ENCODE measurements at places on chromosomes 6 and 20.

- DNase-seq, result no peak
Observed at GRCh38 chr20:53692465-53693067, 98.9 kb upstream of the ZNF217 start.

DNA sequence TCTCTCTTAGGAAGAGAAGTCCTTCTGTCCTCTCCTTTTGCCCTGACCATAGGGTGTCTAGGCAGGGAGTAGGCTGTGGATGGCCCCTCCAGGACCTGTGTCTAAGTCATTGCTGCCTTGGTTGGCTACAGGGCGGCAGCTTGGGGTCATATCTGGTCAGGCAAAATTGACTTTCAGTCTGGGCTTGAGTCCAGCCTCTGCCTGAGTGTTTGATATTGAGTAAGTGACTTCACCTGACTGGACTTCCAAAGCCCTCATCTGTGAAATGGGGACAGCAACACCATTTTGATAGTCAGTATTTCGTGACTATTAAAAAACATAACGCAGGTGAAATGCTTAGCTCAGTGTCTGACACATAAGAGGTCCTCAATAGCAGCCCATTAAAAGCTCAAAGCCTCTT lies 4.6 kb downstream of the TGM3 start:
- no peak for DNase-seq

DNA sequence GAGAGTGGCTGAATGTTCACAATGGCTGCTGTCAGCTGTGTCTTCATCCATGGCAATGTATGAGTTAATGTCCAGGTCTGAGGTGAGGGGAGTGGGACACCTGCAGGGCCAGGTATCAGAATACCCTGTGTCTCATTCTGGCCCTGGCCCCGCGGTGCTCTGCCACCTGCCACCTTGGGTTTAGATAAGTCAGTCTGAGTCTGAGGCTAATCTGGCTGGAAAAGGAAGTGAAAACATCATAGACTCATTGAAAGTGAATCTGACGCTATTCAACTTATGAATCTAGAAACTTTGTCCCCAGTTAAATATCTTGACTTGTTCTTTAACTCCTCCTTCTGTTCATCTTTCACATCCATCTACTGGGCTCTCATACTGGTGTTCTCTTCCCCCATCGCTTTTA lies 267.1 kb upstream of the JAG1 start:
- DNase-seq, result no peak

GRCh38 chr6:20109526-20109925 lies 102.7 kb downstream of the MBOAT1 start:
- no peak for DNase-seq

- DNase-seq, result peak; percentile 55
Observed at GRCh38 chr6:3159805-3160781, 2.7 kb upstream of the TUBB2A start.

DNA sequence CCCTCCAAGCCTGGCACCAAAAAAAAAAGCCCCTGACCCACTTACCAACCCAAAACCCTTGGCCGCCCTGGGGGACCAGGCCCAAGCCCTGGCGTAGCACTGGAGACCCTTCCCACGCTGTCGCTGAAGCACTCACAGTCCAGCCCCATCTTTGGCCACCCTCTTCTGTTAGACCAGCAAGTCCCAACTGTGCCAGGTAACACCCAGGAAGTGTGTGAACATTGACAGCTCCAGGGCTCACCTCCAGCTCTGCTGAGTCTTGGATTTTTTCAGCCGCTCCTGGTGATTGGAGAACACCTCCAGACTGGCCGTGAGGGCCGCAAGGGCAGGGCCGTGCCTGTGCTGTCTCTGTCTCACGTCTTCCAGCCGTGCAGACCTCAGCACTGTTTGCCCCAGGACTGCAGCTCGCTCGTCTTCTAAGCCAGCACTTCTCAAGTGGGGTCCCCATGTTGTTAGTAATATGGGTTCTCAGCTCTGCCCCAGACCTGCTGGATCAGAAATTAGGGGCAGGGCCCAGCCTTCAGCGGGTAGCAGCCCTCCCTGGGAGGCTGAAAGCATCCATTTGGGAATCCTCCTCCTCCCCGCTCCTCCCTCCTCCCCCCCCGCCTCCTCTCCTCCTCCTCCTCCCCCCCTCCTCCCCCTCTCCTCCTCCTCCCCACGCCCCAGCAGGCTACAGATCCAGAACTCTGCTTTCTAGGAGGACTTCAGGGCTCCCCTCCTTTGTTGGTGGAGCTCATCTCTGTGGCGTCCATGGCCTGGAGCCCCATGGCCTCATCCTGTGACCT lies 18.1 kb downstream of the NPEPL1 start:
- DNase-seq, result no peak

- no peak for DNase-seq
Observed at GRCh38 chr6:9540534-9541126, 874.2 kb downstream of the TFAP2A start.

DNA sequence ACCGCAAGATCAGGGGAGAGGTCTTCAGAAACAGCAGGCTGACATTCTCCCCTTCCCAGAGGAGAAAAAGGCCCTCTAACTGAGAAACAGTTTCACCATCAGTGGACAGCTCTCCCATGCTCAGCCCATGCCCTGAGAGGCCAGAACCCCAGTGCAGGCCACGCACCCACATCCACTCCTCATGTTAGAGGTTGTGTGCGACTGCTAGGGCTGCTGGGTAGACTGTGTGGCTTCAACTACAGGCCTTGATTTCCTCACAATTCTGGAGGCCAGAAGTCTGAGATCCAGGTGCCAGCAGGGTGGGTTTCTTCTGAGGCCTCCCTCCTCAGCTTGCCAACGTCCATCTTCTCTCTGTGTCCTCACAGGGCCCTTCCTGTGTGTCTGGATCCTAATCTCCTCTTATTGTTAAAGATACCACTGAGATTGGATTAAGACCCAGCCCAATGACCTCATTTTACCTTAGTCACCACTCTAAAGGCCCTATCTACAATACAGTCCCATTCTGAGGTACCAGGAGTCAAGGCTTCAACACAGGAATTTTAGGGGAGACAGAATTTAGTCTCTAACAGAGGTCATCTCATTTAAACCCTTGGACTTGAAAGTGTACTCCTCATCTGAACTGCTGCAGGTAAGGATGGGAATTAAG lies 67.7 kb upstream of the CD93 start:
- no peak for DNase-seq

GRCh38 chr20:63850689-63851547 lies 10.4 kb upstream of the ABHD16B start:
- DNase-seq, result no peak

GRCh38 chr6:3319610-3320200 lies 61.0 kb downstream of the PSMG4 start:
- no peak for DNase-seq

GRCh38 chr6:129866256-129866655 lies 5.1 kb upstream of the TMEM244 start:
- no peak for DNase-seq

- DNase-seq, result no peak
Observed at GRCh38 chr6:112927641-112928320, 580.7 kb downstream of the RFPL4B start.

GRCh38 chr6:156955494-156956183 lies 178.5 kb downstream of the ARID1B start:
- DNase-seq, result no peak

DNA sequence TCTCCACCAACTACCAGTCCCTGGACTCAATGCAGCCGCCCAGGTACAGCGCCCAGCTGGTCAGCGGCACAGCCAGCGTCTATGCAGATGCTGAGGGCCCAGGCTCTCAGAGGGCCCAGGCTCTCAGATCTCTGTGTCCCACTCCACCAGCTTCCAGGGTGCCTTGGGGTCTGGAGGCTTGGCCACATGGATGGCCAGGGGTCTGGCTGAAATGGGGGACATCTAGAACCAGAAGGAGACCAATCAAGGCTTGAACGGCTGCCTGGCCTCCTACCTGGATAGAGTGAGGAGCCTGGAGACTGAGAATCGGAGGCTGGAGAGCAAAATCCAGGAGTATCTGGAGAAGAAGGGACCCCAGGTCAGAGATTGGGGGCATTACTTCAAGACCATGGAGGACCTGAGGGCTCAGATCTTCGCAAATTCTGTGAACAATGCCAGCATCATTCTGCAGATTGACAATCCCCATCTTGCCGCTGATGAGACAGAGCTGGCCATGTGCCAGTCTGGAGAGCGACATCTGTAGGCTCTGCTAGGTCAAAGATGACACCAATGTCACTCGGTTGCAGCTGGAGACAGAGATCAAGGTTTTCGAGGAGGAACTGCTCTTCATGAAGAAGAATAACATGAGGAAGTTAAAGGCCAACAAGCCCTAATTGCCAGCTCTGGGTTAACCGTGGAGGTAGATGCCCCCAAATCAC lies 44.1 kb upstream of the GRM4 start:
- DNase-seq, result no peak
